IMR-90 (cell line): ENCODE measurements at places on chromosomes 13 and 19. TPM values are rescaled to one million over a fixed set of nuclear protein-coding genes. Genes with fewer than 3 reads are reported as not detected.
A peak's percentile ranks its signal among the peaks of the same experiment; 100 is the strongest.

DNA sequence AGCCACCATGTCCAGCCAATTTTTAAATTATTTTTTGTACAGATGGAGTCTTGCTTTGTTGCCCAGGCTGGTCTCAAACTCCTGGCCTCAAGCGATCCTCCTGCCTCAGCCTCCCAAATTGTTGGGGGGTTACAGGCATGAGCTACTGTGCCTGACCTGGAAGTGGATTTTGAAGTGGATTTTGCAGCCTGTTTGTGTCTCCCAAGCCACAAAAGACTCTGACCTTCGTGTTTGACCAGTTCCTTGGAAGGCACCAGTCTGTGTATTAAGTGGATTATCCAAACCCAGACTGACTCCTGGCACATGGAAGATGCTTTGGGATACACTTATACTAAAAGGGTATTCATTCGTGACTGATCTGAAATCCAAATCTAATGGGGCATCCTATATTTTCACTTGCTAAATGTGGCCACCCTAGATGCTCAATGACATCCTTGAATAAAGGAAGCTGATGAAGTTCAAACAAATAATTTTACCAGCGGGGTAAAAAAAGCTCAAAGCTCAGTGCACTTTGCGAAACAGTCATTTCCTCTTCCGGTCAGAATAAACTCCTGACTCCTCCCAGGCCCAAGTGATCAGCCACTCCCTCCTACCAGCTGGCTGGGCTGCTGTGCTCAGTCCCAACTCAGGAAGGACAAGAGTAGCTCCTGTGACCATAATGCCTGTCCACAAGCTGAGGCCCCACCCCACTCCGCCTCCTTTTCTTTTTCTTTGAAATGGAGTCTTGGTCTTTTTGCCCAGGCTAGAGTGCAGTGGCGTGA is 32.6 kb upstream of the GATAD2A start:
- peak; percentile 45 for DNase-seq

- DNase-seq, result peak; percentile 61
These were observed 6.9 kb downstream of the IL4I1 start for GRCh38 chr19:49889687-49890348.

GRCh38 chr19:3565139-3565538 is 7.6 kb upstream of the HMG20B start:
- DNase-seq, result peak; percentile 28

DNA sequence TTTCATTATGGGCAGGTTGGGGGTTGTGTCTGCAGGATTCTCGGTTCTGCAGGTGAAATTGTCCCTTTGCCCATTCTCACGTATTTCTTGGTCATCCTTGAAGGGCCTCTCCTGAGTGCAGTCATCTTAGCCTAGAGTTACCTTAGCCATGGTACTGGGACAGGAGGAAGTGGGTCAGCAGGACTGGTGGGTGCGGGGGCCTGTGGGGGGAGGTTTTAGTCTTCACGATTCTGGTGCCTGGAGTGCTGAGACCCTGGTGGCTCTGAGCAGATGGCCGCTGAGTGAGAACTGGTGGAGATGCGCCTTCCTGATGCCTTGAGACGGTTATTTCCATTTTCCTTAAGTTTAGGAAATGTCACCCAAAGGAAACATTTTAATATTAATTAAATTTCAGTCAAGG is 11.8 kb downstream of the COL4A2 start:
- no peak for DNase-seq

- no peak for DNase-seq
These were observed 929 bp upstream of the TNFSF13B start for GRCh38 chr13:108268466-108269112.

The CGB8 gene
- polyA plus RNA-seq, result 0.47 and 0.48 TPM in 2 replicates
